Fibroblast of skin of left quadriceps (primary cell): ENCODE measurements at places on chromosomes 7 and 10.

- no peak for DNase-seq
Measured at GRCh38 chr10:44368637-44369036, 16.3 kb downstream of the CXCL12 start.

DNA sequence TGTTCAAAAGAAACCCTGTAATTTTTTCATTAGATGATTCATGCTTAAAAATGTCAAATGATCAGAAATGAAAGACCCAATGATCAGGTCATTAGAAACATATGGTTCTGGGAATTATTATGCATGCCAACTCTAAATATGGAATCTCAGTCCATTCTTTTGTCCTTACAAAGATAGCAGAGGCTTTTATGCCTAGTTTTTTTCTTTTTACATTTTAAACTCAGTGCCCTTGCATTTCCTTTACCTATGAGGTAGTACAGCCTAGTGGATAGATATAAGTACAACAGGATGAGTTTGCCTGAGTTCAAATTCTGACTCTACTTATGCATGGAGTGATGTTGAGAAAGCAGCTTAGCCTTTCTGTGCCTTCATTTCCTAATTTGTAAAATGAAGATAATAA is 392.9 kb downstream of the SUGCT start:
- DNase-seq = no peak

- no peak for DNase-seq
Measured at GRCh38 chr10:69407621-69408301, 9.0 kb downstream of the TACR2 start.

DNA sequence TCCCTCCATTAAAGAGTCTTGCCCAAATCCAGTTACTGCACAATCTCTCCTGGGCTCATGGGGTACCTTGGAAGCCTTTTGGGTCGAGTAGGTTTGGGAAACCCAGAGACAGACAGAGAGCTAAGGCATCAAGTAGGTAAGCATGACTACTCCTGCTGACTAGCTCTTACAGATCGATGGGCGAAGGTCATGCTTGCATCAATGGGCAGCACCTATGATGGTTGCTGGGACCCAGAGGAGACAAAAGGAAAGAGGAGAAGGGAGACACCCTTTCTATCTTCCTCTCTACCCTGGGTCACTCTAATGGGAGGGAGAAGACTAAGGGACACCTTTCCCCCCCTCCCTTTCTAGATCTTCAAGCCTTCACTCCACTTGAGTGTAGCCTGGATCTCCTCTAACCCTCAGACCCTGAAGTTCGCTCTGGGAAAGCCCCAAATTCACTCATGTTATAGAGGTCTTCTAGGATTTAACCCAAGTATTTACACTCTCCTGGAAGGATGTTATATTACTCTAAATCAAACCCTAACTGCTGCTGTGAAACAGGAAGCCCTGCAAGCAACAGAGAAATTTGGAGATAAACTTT is 31.6 kb upstream of the ZNF746 start:
- no peak for DNase-seq

DNA sequence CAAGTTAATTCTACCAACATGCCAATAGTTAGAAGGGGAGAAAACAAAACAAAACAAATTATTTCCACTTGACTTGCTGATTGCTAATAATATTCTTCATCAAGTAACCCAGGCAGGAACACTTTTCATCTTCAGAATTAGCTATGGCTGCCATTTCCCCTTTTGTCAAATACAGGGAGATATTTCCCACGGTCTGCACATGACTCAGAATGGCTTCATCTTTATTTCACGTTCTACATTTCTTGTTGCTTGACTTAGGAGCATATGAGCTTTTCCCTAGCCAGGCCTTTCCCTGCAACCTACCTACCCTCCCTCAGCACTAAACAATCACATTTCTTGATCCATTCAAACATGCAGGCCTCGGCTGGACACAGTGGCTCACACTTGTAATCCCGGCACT is 6.5 kb downstream of the CPVL start:
- DNase-seq = no peak

- DNase-seq = no peak
Measured at GRCh38 chr10:124719213-124719851, 24.8 kb downstream of the FAM53B start.

DNA sequence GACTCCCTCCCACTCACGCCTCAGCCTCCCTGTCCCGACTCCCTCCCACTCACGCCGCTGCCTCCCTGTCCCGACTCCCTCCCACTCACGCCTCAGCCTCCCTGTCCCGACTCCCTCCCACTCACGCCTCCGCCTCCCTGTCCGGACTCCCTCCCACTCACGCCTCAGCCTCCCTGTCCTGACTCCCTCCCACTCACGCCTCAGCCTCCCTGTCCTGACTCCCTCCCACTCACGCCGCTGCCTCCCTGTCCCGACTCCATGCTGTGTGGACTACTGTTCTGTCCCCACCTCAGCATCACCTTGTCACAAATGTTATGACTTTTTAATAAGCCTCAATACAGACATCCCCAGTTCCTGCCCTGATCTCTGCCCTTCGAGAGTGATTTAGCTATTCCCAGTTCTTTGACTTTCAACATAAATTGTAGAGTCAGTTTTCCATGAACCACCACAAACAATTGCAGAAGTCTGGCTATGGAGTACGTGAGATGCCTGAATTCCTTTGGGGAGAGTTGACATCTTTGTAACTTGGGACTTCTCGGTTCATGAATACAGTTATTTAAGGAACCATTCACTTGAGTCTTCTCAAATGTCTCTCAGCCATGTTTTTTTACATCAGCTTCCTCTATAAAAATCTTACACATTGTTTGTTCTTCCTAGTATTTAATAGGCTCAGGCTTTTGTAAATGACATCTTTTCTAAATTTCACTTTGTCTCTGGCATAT is 71.9 kb downstream of the FOXL3 start:
- no peak for DNase-seq

DNA sequence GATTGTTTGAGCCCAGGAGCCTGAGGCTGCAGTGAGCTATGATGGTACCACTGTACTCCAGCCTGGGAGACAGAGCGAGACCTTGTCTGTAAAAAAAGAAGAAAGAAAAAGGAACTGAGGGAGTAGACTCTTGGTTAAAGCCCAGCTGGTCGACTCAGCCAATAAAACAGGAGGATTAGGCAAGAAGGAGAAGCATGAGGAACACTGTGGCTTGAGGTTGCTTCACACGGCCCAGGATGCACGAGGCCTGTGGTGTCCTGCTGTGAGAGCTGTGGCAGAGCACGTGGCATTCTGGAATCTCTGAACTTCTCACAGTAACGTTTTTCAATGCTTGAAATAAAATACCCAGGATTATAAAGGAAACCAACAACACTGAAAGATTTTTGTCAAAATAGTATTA is 93.3 kb downstream of the CUL2 start:
- peak; percentile 18 for DNase-seq

DNA sequence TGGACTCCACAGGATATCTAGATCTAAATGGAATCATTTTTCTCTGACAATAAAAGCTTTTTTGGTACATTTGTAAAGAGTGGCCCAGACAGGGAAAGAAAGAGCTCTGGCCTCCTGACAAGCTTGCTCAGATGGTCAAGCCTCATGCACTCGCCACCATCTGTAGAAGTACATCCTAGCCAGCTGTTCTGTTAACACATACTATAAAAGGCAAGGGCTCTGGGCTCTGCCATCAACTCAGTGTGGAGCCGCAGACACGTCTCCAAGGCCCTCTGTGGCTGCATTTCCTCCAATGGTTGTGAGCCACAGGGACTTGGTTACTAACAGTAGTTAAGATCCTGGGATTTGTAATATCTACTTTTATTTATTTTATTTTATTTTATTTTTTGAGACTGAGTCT is 70.8 kb upstream of the KDM7A start:
- no peak for DNase-seq

- no peak for DNase-seq
Measured at GRCh38 chr7:44750424-44750823, 1.8 kb downstream of the ZMIZ2 start.

DNA sequence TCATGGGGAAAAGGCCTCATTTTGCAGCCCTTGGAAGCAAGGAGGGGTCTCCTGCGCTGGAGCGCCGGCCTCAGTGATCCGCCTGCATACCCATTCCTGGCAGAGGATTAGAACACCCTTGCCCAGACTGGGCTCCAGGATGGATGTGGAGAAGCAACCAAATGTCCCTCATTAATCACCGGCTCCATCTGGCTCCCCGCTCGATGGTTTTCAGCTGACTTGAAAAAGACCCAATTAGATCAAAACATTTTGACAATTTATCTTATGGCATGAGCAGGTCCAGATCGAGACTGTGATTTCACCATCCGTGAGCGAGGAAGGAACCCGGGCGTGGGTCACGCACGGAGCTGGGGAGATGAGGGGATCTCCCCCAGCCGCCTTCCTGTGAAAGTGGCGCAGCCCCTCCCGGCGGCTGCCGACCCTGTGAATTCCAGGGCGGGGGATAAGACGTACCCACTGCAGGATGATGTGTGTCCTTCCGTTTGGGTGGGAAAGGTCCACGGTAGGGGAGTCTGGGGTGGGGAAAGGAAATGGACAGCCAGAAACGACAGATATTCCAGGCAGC is 141.6 kb downstream of the EMX2 start:
- DNase-seq = no peak
